ENCODE measurements at places on chromosomes 5 and 9. TPM values are rescaled to one million over a fixed set of nuclear protein-coding genes. Genes with fewer than 3 reads are reported as not detected.

GRCh38 chr5:148002451-148002850, 61.3 kb upstream of the SPINK5 start:
- no peak overlapping the region for H3K4me3 ChIP-seq
- H3K4me1 ChIP-seq: no peaks in the 10 kb centered on the region
- H3K36me3 ChIP-seq: no peaks in the 10 kb centered on the region

The IFNA2 gene
- not detected for total RNA-seq

DNA sequence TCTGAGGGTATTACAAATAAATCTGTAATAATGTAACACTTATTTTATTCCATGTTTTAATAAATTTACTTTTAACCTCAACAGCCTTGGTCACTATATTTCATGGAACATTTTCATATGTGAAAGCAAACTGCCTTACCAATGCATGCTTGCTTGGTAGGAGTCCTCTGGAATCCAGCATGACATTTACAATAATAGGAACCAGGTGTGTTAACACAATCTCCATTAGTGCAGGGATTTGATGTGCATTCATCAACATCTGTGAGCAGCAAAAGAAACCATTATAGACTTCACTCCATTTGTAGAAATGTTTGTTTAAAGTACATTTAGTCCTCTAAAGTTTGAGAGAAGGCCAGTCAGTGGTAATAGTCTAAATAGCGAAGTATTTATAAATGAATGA, 159.4 kb downstream of the FBN2 start:
- H3K27me3 ChIP-seq: no peaks in the 10 kb centered on the region
- H3K36me3 ChIP-seq: no peaks in the 10 kb centered on the region

The NAIP gene
- 11.1 TPM for total RNA-seq

The ZFP62 gene
- total RNA-seq: 22.8 TPM

The GLRA1 gene
- not detected for total RNA-seq

DNA sequence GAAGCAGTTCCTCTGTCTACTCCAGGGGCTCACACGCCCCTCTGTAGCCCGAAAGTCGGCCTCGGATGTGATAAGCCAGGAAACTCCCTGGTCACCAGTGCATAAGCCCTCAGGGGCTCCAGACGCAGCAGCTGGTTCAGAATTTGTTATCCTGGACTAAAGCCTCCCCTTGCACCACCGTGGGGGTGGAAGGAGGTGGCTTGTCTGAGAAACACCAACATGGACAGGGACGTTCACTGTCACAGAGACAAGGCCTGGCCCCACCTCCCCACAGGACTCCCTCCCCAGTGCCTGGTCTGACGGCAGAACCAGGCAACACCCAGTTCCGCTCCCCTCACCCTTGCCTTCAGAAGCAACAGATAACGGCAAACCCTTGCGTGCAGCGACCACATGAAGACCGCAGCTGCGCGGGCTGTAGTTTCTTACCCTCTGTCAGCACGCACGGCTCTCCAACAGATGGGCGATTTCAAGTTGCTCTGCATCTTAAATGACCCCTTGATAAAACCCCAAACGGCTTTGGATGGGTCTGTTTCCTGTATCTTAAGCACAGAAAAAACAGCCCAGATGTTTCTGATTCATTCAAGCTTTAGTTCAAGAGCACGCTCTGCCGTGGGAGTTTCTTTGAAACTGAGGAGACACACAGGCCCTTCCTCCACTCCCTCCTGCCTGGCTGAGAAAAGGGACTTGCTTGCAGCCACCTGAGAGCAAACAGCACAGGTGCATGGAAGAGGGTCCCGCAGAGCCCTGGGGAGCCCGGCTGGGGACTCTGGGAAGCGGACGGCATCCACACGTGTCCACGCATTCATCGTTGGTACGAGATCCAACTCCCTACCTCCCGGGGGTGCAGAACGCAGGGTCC, 44.7 kb upstream of the NKD2 start:
- peak overlapping the region; percentile 74 for H3K4me3 ChIP-seq
- peaks cover 18% of the 10 kb centered on the region for H3K27me3 ChIP-seq
- peaks cover 74% of the 10 kb centered on the region for H3K4me1 ChIP-seq
- peak overlapping the region; percentile 99 for H3K27ac ChIP-seq

GRCh38 chr9:5760338-5760737, 72.6 kb downstream of the ERMP1 start:
- H3K27me3 ChIP-seq: no peaks in the 10 kb centered on the region
- H3K4me3 ChIP-seq: no peak overlapping the region
- DNase-seq: no peak
- peaks cover 52% of the 10 kb centered on the region for H3K36me3 ChIP-seq
- H3K4me1 ChIP-seq: peaks cover 17% of the 10 kb centered on the region

GRCh38 chr5:154168395-154168794, 22.1 kb upstream of the GALNT10 start:
- H3K4me1 ChIP-seq: no peaks in the 10 kb centered on the region
- peaks cover 24% of the 10 kb centered on the region for H3K27me3 ChIP-seq
- DNase-seq: no peak
- H3K36me3 ChIP-seq: no peaks in the 10 kb centered on the region
- H3K27ac ChIP-seq: no peak overlapping the region
- H3K4me3 ChIP-seq: no peak overlapping the region

The CCDC192 gene
- total RNA-seq: not detected

GRCh38 chr9:16348531-16348930, 521.9 kb downstream of the BNC2 start:
- H3K4me1 ChIP-seq: no peaks in the 10 kb centered on the region
- no peaks in the 10 kb centered on the region for H3K36me3 ChIP-seq
- H3K27me3 ChIP-seq: no peaks in the 10 kb centered on the region
- H3K4me3 ChIP-seq: no peak overlapping the region
